ENCODE measurements at places on chromosomes 3 and 15. TPM values are rescaled to one million over a fixed set of nuclear protein-coding genes. Genes with fewer than 3 reads are reported as not detected.

Gene ATP10A
- total RNA-seq: 48.0 TPM

Gene GOLGA6L4
- total RNA-seq: 1.1 TPM

Gene SLC28A2
- not detected for total RNA-seq

DNA sequence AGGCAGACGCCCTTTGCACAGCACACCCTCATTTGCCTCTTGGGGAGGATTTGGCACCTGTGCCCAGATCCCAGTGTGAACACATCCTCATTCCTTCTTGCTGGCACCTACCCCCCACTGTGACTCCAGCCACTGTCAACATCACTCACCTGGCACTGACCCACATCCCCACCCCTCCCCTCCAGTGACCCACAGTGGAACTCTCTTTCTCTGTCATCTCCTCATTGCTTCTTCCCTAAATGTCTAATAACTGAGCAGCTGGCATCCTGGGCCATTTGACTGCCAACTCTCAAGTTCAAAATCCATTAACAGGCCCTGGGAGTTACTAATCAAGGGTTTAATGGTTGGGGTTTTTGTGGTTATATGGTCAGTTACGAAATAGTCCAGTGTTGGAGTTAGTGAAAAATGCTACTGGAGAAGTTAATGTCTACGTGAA is 14.4 kb downstream of the SNAPC5 start:
- no peak for DNase-seq
- no peak overlapping the region for H3K4me3 ChIP-seq
- peaks cover 18% of the 10 kb centered on the region for H3K4me1 ChIP-seq
- H3K27me3 ChIP-seq: no peaks in the 10 kb centered on the region
- H3K36me3 ChIP-seq: peaks cover 58% of the 10 kb centered on the region
- peak overlapping the region; percentile 22 for H3K27ac ChIP-seq

Gene TRPC1
- total RNA-seq: 1.7 TPM

- H3K36me3 ChIP-seq: no peaks in the 10 kb centered on the region
- no peak overlapping the region for H3K4me3 ChIP-seq
- peaks cover 3% of the 10 kb centered on the region for H3K4me1 ChIP-seq
- no peak for DNase-seq
- H3K27me3 ChIP-seq: peaks cover 2% of the 10 kb centered on the region
These were observed 51.5 kb upstream of the MYZAP start for GRCh38 chr15:57540211-57540610.

Measured in activated CD4-positive, alpha-beta T cell treated with anti-CD3 and anti-CD28 coated beads, Interleukin-2, amount 10 ng/mL, durations not matched to agents 24 days and 14 days (primary cell).